ENCODE measurements at places on chromosomes 16 and 17. TPM values are rescaled to one million over a fixed set of nuclear protein-coding genes. Genes with fewer than 3 reads are reported as not detected.

- peak; percentile 31 for DNase-seq
These were observed 46.2 kb downstream of the SMPD3 start for GRCh38 chr16:68401871-68402747.

DNA sequence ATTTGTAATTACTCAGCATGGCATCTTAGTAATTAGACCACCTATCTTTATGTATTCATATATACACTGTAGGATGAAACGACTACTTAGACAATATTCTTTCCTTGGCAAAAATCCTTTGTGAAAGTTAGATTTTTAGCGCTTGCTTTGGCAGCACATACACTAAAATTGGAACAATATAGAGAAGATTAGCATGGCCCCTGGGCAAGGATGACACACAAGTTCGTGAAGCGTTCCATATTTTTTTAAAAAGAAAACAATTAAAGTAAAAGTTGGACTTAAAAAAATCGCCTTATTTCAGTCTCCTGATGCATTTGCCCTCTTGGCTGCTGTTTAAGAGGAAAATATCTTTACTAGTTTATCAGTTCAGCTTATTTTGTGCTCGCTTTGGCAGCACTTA is 10.5 kb downstream of the IGSF6 start:
- DNase-seq: no peak

DNA sequence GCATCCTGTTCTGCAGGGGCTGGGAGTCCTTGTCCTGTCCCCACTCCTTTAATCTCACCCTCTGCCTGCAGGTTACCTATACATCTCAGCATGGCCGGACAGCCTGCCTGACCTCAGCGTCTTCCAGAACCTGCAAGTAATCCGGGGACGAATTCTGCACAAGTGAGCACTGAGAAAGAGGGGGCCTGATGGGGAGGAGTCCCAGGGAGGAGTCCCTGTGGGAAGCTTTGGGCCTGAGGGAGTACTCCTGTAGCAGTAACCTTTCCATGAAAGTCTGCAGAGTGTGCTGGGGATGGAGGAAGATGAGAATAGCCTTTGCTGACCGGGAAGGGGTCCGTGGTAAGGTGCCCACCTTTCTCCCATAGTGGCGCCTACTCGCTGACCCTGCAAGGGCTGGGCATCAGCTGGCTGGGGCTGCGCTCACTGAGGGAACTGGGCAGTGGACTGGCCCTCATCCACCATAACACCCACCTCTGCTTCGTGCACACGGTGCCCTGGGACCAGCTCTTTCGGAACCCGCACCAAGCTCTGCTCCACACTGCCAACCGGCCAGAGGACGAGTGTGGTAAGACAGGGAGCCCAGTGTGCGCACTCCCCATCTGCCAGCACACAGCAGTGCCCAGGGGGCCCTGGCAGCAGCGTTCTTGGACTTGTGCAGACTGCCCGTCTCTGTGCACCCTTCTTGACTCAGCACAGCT is 14.8 kb downstream of the MIEN1 start:
- DNase-seq: no peak

DNA sequence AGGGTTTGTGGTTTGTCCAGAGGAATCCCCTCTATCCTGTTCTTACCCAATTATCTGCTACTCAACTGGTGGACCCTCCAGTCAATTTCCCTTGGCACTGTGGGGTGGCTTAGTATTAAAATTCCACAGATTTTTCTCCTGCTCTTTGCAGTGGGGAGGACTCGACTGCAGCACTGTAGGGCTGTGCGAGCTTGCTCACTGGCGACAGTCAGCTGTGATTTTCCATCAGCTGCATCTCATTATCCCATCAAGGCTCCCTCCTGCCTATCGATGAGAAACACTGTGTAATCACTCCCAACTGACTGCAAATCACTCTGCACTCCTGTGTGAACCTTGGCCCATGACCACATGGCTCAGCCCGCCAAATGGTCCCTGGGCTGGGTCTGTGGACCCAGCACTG is 90.5 kb upstream of the MAF start:
- no peak for DNase-seq

Gene ZSCAN10
- not detected for total RNA-seq

Gene CLEC18C
- 0.12 TPM for total RNA-seq

Gene SEZ6
- total RNA-seq: not detected
